ENCODE measurements at places on chromosomes 1 and 21.

DNA sequence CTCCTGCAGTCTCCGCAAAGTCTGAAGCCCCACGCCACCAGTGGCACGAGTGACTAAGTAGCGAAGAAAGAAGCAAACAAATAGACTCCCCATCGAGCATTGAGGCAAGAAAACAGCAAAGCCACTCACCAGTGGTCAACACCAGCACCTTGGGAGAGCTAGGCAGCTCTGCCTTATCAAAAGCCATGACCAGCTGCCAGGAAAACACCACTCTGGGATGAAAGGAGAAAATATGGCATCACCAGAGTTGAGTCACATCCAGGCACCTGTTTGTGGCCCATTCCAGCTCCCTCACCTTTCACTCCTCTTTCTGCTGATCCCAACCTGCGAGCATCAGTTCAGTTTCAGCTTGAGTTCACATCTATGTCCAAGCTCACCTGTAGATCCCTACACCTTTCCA is 17.2 kb downstream of the PDZK1 start:
- DNase-seq, result no peak

DNA sequence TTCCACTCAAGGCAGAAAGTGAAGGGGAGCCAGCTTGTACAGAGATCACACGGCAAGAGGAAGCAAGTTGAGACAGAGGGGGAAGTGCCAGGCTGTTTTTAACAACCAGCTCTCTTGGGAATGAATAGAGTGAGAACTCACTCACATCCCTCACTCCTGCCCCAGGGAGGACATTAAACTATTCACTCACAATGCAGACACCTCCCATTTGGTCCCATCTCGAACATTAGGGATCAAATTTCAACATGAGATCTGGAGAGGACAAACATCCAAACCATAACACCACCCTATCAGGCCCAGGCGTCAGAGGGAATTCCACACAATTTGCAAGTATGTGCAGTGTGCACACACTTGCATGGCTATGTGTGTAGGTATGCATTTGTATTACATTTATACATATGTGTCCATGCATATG is 62.7 kb downstream of the DMAP1 start:
- no peak for DNase-seq

- no peak for DNase-seq
These were observed 167.5 kb downstream of the CLIC6 start for GRCh38 chr21:34836103-34836932.

DNA sequence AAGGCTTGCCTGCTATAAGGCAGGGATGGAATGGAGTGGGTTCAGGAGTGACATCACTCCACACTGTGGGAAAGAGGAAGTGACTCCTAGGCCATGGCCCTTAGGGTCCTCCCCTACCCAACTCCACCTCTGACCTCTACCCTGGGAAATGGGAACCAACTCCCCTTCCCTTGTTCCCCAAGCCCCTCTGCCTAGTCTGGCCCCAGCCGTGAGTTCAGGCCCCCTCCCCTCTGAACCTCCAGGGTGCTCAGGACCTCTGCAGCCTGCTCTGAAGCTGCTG is 3.8 kb upstream of the GUCA2A start:
- no peak for DNase-seq

DNA sequence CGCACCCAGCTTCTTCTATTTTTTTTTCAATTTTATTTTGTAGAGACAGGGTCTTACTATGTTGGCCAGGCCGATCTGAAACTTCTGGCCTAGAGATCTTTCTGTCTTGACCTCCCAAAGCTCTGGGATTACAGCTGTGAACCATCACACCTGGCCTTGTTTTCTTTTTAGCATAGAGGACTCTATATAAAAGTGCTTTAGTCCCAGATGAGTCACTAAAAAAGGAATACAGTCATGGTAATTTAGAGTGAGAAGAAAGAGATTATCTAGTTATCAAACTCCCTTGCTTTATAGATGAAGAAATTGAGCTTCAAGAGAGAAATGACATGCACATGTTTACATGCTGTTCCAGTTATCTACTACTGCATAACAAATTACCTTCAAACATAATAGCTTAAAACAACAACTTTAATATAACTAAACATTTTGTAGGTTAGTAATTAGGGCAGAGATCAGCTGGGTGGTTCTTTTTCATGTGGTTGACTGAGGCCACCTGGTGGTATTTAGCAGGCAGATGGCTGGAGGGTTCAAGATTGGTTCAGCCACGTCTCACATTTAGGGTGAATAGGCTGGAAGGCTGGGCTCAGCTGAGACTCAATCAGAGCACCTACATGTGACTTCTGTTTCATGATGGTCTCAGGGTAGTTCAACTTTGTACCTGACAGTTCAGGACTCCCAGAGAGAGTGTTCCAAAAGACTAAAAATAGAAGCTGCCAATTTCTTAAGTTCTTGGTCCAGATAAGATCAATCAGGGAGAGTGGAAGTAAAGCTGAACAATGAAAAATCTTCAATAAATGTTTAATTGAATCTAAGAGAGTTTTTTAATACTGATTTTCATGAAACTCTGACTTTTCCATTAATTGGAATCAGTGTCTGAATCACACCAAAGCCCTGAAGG is 16.9 kb upstream of the MTF2 start:
- DNase-seq, result no peak

DNA sequence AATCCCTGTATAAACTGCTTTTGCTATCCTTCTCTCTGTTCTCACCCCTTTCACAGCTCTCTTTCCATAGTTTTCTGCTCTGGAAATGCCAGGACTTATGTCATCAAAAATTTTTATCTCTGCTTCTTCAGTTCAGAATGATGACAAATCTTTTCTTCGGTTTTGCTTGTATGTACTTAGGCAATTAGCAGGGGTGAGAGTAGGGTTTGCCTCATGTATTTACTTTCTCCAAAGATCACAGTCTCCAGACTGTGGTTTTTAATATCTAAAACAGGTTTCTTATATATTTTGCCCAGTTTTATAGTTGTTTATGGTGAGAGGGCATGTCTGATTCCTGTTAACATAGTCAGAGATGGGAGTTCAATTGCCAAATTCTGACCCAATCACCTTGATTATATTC is 235.4 kb upstream of the LYPLAL1 start:
- no peak for DNase-seq

GRCh38 chr1:7121622-7121988 is 336.4 kb downstream of the CAMTA1 start:
- no peak for DNase-seq

- no peak for DNase-seq
These were observed 18.1 kb downstream of the CFAP74 start for GRCh38 chr1:1985375-1986050.

- DNase-seq, result no peak
These were observed 13.3 kb upstream of the SIPA1L2 start for GRCh38 chr1:232643251-232643650.

GRCh38 chr1:190250368-190250767 is 227.3 kb downstream of the BRINP3 start:
- no peak for DNase-seq

DNA sequence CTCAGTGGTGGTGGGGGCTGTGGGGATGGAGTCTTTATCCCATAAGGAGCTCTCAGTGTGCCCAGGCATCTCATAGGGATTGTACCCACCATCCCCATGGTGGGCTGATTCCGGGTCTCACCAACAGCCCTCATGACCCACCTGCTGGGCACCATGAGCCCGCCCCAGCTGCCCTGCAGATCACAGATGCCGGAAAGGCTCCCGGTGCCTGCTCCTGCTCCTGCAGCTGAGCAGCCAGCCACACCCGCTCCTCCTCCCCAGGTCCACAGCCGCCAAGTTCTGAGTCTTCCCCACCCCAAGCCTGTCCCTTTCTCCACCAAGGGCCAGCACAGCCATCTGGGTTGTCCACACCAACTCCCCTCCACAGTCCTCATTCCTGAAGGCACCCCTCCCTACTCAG is 15.5 kb upstream of the TSPEAR start:
- no peak for DNase-seq

DNA sequence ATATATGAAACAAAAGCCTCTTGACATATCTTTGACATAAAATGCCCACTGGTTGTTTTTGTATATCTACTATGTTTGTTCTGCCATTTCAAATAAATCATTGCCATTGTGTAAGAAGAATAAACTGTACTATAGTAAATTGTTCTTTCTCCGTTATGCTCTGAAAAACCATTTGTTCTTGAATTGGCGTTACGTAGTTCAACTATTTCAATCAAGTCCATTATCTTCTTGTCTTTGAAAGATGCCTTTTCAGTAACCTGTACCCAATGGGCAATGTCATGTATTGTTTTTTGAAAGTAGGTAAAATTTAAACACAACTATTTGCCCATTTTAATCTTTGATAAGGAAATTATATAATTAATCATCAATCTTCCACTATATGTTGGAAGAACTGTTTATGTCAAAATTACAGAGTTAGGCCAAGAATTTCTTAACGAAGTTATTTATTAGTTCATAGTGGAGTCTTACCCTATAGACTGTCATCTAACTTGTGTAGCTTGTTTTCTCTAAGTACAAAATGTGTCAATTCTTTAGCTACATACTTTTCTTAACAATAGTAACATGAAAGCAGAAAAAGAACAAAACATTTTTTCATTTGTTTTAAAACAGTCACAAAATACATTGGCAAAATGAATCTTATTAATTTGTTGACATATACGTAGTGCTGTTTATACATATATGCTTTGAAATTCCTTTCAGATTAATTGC is 294.8 kb downstream of the PTPRC start:
- DNase-seq, result no peak

- DNase-seq, result no peak
These were observed 67.6 kb upstream of the C8B start for GRCh38 chr1:57033222-57034001.

DNA sequence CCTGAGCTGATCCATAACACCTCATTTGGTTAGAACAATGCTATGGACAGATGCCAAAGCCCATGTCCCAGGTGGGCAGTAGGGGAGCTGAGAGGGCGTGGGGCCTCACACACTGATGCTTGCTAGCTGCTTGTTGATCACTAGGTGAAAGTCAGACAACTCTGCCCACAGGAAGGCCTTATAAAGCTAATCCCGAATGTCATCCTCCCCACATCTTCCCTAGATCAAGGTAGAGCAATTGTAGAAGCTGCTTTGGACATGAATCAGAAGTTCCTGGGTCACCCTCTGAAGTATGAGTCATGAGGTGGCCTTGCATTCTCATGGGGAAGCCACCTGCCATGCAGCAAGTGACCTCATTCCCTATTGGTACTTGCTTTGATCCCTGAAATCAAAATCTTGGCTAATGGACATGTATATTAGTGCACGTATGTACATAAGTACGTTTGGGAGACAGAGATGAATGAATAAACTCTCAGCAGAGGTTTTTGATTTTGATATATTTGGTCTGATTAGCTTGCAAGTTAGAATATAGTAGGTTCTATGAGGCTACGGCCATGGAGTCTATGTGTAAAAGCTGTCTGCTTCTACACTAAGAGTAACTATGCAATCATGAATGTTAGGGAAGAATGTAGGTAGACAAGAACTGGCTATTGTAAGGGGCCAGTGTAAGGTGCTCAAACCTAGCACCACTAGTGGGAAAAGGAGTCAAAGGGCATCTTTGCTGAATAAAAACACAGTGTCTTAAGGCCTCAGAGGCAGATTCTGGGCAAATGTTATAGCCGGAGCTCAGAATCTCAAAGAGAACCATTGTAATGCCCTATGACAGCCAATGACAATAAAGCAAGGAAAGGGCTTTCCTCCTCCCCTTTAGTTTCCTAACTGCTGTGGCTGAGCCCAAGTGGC is 52.6 kb downstream of the ABCA4 start:
- no peak for DNase-seq
